Activated T-cell treated with anti-CD3 and anti-CD28 coated beads, Interleukin-2, amount 50 U/mL, for 4 hours (primary cell): ENCODE measurements at places on chromosomes 2 and 18. TPM values are rescaled to one million over a fixed set of nuclear protein-coding genes. Genes with fewer than 3 reads are reported as not detected.

DNA sequence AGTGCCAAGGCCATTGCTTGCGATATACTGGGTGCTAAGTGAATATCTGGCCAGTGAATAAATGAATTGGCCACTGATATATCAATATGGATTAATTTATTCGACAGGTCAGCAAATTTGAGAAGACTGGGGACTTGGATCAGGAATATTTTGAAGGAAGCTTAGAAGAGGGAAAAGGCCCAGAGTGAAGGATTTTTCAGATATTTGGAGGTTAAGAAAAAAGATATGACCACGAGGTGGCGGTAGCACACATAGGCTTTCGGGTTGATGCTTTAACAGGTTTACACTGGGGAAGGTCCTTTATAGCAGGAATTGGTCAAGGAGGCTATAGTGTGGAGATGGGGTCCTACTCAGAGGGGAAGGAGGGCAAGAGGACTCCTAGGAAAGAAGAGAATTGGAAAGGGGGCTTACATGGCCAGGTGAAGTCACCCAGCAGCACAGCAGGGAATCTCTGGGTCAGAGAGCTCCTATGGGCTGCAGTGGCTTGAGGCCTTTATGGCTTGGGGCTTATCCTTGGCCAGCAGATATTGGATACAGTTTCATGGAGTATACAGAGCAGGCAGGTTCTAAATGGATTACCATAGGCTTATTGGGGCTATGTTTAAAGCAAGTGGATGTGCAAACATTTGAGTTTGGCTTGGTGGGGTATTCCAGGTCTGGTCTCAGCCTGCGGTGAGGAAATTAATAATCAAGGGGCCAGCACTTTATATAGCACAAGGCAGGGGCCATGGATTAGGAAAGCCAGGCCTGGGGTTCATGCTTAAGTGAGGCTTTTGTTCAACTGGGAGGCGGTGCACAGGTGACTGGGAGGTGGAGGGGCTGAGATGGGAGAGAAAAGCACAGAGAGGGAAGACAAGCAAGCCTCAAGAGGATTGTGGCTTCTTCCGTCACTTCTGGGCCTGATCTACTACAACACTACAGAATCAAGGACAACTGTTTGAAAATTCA is 9.7 kb downstream of the IL1RN start:
- DNase-seq: peak; percentile 24

- DNase-seq: no peak
Measured at GRCh38 chr2:59851836-59852475, 701.5 kb downstream of the BCL11A start.

- no peak for DNase-seq
Measured at GRCh38 chr2:221075203-221075602, 496.9 kb downstream of the EPHA4 start.

DNA sequence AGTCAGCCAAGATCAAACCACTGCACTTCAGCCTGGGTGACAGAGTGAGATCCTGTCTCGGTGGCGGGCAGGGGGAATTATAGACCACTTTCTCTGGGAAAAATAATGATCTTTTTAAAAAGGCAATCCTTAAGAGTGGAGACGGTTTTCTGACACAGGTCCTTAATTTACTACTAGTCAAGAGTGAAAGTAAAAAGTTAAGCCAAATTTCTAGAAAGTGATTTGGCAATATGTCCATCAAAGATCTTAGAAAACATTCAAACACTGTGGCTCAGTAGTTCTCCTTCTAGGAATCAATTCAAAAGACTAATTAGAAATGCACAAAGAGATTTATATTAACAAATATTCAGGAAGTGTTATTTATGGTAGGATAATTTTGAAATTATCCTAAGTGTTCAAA is 148.5 kb upstream of the DNMT3A start:
- no peak for DNase-seq

GRCh38 chr18:62601871-62602270 is 79.0 kb downstream of the ZCCHC2 start:
- no peak for DNase-seq

DNA sequence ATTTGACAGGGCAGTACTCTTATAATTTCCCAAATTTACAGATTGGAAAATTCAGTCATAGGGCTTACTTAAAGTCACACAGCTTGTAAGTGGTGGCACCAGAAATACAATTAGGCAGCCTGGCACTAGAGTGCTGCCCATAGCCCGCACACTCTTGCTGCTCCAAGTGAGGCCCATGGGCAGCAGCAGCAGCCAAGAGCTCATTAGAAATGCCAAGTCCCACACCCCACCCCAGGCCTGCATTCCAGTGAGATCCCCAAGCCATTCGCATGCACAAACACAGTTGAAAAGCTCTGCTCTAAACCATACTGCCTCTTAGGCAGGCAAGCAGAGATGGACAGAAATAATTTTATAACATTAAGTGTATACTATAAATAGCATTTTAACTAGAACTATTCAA is 379.3 kb upstream of the PKDCC start:
- no peak for DNase-seq

Gene STPG4
- total RNA-seq: not detected

Gene CHRNG
- total RNA-seq: not detected
